ENCODE measurements at places on chromosomes 5 and 9. TPM values are rescaled to one million over a fixed set of nuclear protein-coding genes. Genes with fewer than 3 reads are reported as not detected.
A peak's percentile ranks its signal among the peaks of the same experiment; 100 is the strongest.

DNA sequence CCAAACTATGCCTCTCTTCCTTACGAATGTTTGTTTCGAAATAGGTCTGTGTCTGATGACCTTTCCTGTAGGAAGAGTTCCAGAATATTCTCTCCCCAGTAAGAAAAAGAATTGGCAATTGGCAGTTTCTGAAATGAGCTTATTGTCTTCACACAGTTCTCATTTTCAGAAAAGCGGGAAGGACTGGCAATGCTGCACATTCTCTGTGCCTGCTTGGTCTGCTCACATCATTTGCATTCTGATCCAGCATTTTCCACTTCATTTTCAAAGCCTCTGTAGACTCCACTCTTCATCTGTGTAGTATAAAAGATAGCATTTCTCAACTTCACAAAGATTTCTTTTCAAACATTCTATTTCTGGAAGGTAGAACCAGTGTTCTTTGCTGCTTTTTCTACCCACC lies 120.6 kb upstream of the CCDC112 start:
- no peaks in the 10 kb centered on the region for H3K27me3 ChIP-seq
- H3K4me3 ChIP-seq = no peak overlapping the region
- H3K36me3 ChIP-seq = no peaks in the 10 kb centered on the region
- peaks cover 38% of the 10 kb centered on the region for H3K4me1 ChIP-seq
- no peak for DNase-seq

GRCh38 chr5:133906303-133906702 lies 62.1 kb downstream of the C5orf15 start:
- no peaks in the 10 kb centered on the region for H3K4me1 ChIP-seq
- no peaks in the 10 kb centered on the region for H3K36me3 ChIP-seq
- no peak overlapping the region for H3K27ac ChIP-seq

- H3K27me3 ChIP-seq = no peaks in the 10 kb centered on the region
- peak; percentile 72 for DNase-seq
- H3K27ac ChIP-seq = peak overlapping the region; percentile 77
Measured at GRCh38 chr5:138353560-138354080, 1.1 kb downstream of the KDM3B start.

- H3K36me3 ChIP-seq = peaks cover 65% of the 10 kb centered on the region
- no peaks in the 10 kb centered on the region for H3K27me3 ChIP-seq
- no peak for DNase-seq
Measured at GRCh38 chr5:14357441-14357840, 214.3 kb downstream of the TRIO start.

GRCh38 chr5:152221721-152222629 lies 183.1 kb downstream of the NMUR2 start:
- H3K27me3 ChIP-seq = no peaks in the 10 kb centered on the region
- no peak for DNase-seq
- no peak overlapping the region for H3K4me3 ChIP-seq
- H3K4me1 ChIP-seq = no peaks in the 10 kb centered on the region
- no peaks in the 10 kb centered on the region for H3K36me3 ChIP-seq
- no peak overlapping the region for H3K27ac ChIP-seq

The CSF2 gene
- not detected for polyA plus RNA-seq

The SURF2 gene
- polyA plus RNA-seq = 23.4 TPM

The BRINP1 gene
- 6.2 TPM for polyA plus RNA-seq

- no peaks in the 10 kb centered on the region for H3K36me3 ChIP-seq
- DNase-seq = no peak
- H3K27me3 ChIP-seq = no peaks in the 10 kb centered on the region
- no peak overlapping the region for H3K4me3 ChIP-seq
- no peaks in the 10 kb centered on the region for H3K4me1 ChIP-seq
- no peak overlapping the region for H3K27ac ChIP-seq
Measured at GRCh38 chr9:123174079-123174478, 94.3 kb downstream of the STRBP start.

DNA sequence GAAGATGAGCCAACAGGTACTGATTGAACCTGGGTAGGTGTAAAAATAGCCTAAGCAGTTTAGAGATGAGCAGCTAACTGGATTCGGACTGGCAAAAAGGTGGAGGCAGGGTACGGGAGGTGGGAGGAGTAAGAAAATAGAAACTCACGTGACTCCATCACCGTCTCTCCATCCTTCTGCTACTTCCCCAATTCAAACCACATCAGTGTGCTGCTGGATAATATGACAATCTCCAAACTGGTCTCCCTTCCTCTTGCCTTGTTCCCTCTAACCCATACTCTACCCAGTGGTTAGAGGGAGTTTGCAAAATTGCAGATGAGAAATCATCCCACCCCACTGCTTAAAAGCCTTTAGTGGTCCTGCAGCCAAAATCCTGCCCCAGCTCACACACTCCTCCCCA lies 42.7 kb downstream of the RIGI start:
- peaks cover 3% of the 10 kb centered on the region for H3K4me1 ChIP-seq
- H3K27ac ChIP-seq = no peak overlapping the region
- DNase-seq = no peak

DNA sequence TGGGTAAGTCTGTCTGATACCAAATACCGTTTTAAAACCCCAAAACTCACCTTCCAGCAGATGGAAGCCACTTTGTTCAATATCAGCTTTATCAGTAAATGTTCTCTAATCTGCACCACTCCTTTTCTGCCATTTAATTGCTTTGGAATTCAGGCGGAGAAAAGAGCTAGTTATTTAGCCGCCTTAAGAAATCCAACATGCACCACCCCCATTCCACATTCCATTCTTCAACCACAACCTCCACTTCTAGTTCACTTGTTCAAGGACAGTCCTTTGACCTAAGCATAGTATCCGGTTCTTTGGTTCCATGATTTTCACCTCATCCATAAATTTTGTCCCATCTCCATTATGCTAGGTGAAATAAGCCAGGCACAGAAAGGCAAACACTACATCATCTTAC lies 240.1 kb downstream of the DNAH5 start:
- H3K36me3 ChIP-seq = no peaks in the 10 kb centered on the region
- DNase-seq = no peak
- no peaks in the 10 kb centered on the region for H3K4me1 ChIP-seq
- H3K4me3 ChIP-seq = no peak overlapping the region
- 0 out of 2 replicates have a peak, but pooled peaks cover 4% of the 10 kb centered on the region for H3K27me3 ChIP-seq

The HRCT1 gene
- polyA plus RNA-seq = 3.6 TPM

The LCP2 gene
- polyA plus RNA-seq = not detected

The PCDHB7 gene
- polyA plus RNA-seq = 0.51 TPM

DNA sequence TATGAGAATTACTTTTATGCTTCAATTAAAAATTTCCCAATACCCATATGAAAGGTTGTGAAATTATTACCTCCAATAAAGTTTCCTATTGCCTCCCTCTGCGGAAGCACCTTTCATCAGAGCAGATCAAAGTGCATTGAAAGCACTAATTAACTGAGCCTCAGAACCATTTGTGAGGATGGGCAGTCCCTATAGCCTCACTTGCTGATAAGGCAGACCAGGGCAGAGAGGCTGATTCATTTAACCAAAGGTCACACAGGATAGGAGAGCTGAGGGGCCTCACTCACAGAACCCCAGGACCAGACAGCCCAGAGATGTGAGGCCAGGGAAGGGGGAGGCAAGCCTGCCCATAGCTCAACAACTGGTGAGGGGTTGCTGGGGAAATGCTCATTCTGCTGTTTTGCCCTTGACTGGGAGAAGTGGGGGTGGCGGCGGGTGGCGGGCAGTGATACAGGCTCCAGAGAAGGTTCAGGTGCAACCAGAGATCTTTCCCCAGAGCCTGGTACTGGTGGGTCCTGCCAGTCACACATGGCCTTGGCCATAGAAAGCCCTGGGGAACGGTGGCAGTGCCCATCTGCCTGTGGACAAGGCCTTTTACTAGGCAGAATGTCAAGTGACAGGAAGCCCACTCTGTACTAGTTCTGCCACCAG lies 57.9 kb downstream of the MACROH2A1 start:
- H3K27me3 ChIP-seq = no peaks in the 10 kb centered on the region
- H3K36me3 ChIP-seq = peaks cover 34% of the 10 kb centered on the region
- no peak overlapping the region for H3K4me3 ChIP-seq
- no peak for DNase-seq

DNA sequence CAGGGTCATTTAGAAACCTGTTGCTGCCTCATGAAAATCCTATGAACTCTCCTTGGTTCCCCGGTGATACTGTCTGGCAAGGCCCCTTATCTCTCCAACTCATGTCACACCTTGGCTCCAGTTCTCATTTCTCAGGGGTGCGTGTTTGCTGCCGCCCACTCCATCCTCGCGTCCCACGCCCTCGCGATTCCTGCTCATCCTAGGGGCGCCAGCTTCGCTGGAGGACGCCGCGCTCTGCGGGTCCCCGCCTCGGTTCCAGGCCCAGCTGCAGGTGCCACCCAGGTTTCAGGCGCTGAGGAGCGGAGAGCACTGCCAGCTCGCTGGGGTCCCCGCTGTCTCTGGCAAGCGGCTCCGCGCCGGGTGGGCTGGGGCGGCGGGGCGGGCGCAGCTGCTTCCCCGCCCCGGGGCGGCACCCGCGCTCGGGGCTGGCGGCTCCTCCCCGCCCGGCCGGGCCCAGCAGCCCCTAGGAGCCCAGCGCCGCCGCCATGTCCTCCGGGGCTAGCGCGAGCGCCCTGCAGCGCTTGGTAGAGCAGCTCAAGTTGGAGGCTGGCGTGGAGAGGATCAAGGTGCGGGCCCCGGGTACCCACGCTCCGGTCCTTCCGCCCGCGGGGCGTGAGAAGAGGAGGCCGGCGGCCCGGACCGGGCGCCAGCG lies at the start of gene GNG10:
Gene GNG10 (plus strand): TSS at position 456 of the 652 bp plus-strand sequence. CDS start 30 bp downstream, at position 486.
- H3K27ac ChIP-seq = peak within 1 kb of the TSS; percentile 61
- H3K4me1 ChIP-seq = peaks cover 10% of the 10 kb centered on the region
- no peaks in the 10 kb centered on the region for H3K36me3 ChIP-seq

GRCh38 chr5:62326302-62326701 lies 20.3 kb downstream of the KIF2A start:
- no peaks in the 10 kb centered on the region for H3K27me3 ChIP-seq
- H3K27ac ChIP-seq = no peak overlapping the region
- no peak for DNase-seq
- H3K4me3 ChIP-seq = no peak overlapping the region

- H3K36me3 ChIP-seq = no peaks in the 10 kb centered on the region
- H3K4me3 ChIP-seq = no peak overlapping the region
- no peak for DNase-seq
Measured at GRCh38 chr5:56567278-56567677, 248.1 kb upstream of the MAP3K1 start.

The EIF4E1B gene
- polyA plus RNA-seq = not detected

DNA sequence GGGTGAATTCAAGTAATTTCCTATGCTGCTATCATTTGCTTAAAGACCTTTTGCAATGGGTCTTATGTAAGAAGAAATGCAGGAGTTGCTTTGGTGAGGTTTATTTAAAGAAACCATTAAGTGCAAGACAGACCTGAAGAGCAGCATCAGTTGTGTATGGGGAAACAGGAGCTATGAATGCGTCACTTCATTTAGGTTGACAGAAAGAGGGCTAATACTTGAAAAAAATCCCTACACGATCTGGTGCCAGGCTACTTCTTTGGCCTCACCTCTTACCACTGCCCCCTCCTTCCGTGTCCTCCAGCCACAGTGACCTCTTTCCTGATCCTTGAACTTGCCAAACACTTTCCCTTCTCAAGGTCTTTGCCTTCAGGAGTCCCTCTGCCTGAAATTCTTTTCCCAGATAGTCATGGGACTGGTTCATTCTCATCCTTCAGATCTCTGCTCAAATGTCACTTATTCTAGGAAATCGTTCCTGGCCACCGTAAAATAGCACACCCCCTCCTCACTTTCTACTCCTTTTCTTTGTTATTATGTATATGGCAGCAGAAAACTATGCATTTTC lies 1.4 kb upstream of the JAK2 start:
- H3K4me1 ChIP-seq = peaks cover 23% of the 10 kb centered on the region
- H3K36me3 ChIP-seq = no peaks in the 10 kb centered on the region
- no peak for DNase-seq
- peak overlapping the region; percentile 81 for H3K4me3 ChIP-seq
- H3K27me3 ChIP-seq = no peaks in the 10 kb centered on the region
- H3K27ac ChIP-seq = peak overlapping the region; percentile 94

DNA sequence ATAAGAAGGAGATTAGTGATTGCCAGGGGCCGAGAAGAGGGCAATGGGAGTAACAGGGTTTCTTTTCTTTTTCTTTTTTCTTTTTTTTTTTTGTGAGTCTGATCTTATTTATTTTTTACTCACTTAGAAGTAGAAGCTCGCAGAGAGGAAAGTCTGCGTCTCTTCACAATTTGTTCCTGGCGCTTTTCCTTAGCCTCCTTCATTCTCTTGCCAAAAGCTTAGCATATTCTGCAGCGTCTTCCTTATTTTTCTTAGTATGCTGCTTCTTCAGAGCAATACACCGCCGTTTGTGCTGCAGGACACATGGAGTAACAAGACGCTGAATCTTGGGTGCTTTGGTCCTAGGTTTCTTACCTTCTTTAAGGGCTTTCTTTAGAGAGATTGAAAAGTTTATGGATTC lies 30.3 kb upstream of the DENND4C start:
- H3K4me1 ChIP-seq = no peaks in the 10 kb centered on the region
- DNase-seq = no peak
- H3K27ac ChIP-seq = no peak overlapping the region
- no peaks in the 10 kb centered on the region for H3K36me3 ChIP-seq
- no peaks in the 10 kb centered on the region for H3K27me3 ChIP-seq

The MYOT gene
- not detected for polyA plus RNA-seq

DNA sequence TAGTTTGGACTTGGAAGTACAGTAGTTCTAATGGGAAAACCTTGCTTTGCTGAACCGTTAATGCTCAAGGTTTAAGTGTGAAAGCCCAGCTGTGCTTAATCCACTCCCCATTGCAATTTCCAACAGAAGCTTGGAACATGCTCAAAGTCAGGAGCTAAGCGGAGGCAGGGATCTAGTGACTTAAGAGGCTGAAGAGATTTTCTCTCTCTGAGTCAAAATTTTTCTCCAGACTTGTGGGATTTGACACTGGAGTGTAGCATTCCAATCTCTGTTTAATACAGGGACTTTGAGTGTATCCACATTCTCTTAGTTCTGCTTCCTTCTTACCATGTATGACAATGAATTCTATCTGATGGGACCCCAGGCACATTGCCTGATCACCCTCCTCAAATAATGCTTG lies 471.8 kb downstream of the KIF4B start:
- no peak overlapping the region for H3K27ac ChIP-seq
- no peaks in the 10 kb centered on the region for H3K27me3 ChIP-seq
- H3K4me3 ChIP-seq = no peak overlapping the region
- no peak for DNase-seq

- no peaks in the 10 kb centered on the region for H3K4me1 ChIP-seq
- no peaks in the 10 kb centered on the region for H3K36me3 ChIP-seq
- H3K27ac ChIP-seq = no peak overlapping the region
- no peak for DNase-seq
Measured at GRCh38 chr5:147995846-147996245, 67.9 kb upstream of the SPINK5 start.

DNA sequence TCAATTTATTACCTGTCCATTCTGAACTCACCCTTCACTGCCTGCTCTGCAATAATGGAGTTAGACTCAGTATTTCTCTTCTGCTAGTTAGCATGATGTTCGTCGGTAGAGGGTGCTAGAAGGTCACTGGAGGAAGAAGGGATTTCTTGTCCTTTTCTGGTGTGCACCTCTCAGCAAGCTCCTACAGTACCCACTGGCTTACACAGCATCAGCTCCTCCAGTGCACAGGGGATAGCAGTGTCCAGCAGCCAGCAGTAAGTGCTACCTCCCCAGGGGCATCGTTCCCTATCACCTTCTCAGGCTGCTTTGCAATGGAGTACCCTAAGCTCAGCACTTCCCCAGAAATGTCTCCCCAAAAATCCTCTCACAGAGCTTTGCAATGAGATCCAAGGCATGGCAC lies 45.9 kb upstream of the APC start:
- H3K4me1 ChIP-seq = peaks cover 31% of the 10 kb centered on the region
- H3K27me3 ChIP-seq = no peaks in the 10 kb centered on the region
- no peaks in the 10 kb centered on the region for H3K36me3 ChIP-seq
- no peak for DNase-seq

The QSOX2 gene
- polyA plus RNA-seq = 1.7 TPM

Data from GM23248 (cell line).